ENCODE measurements at places on chromosomes 12 and 14. TPM values are rescaled to one million over a fixed set of nuclear protein-coding genes. Genes with fewer than 3 reads are reported as not detected.
A peak's percentile ranks its signal among the peaks of the same experiment; 100 is the strongest.

DNA sequence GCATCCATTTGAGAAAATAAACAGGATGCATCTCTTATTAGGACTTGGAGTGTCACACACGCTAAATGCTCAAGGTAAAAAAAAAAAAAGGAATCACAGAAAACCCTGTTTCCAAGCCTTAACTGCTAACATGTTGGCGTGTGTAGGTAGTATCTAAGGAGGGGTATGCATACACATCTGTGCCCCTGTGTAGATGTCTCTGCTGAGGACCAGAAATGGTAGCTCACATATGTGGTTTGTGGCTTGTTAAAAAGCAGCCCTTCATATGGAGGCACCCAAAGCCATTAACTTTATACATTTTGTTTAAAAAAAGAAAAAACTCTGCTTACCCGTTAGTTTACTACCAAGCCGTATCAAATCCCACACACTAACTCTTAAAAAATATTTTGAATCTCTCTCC lies 314.1 kb downstream of the SNAPC1 start:
- no peak for DNase-seq

- no peak for DNase-seq
These were observed 269.9 kb downstream of the RPL10L start for GRCh38 chr14:46381674-46382073.

GRCh38 chr12:44286336-44286735 lies 450.5 kb downstream of the TMEM117 start:
- no peak for DNase-seq

DNA sequence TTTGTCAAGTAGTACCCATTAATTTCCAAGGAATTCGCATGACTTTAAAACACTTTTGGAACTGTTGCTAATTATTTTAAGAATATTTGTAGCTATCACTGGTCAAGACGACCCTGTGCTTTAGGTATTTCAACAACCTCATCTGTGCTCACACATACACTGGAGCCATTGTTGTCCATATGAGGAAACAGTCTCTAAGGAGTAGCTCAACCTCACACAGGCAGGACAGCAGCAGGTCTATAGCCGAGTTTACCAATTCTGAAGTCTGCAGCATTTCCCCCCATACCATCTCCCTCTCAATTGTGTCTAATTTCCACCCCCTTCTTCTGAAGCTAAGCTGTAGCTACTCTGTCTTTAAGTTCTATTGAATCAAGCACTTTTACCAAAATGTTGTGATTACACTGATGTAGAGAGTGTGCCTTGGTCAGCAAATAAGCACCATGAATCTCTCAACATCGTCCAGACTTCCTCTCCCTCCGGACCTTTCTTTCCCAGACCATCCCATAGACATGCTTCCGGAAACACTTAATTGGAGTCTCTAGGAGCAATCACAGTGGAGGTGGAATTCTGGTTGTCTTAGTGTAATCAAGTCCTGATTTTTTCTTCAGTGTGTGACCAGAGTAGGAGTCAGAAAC lies 48.5 kb upstream of the NUAK1 start:
- DNase-seq, result no peak

DNA sequence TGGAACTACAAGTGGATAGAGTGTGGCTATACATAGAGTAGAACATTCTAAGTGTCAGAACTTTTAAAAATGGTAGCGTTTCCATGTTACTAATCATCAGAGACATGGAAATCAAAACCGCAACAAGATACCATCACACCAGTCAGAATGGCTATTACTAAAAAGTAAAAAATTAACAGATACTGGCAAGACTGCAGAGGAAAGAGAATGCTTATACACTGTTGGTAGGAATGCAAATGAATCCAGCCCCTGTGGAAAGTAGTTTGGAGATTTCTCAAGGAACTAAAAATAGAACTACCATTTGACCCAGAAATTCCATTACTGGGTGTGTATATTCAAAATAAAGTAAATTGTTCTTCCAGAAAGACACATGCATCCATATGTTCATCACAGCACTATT lies 518.6 kb downstream of the NELL2 start:
- DNase-seq, result no peak

DNA sequence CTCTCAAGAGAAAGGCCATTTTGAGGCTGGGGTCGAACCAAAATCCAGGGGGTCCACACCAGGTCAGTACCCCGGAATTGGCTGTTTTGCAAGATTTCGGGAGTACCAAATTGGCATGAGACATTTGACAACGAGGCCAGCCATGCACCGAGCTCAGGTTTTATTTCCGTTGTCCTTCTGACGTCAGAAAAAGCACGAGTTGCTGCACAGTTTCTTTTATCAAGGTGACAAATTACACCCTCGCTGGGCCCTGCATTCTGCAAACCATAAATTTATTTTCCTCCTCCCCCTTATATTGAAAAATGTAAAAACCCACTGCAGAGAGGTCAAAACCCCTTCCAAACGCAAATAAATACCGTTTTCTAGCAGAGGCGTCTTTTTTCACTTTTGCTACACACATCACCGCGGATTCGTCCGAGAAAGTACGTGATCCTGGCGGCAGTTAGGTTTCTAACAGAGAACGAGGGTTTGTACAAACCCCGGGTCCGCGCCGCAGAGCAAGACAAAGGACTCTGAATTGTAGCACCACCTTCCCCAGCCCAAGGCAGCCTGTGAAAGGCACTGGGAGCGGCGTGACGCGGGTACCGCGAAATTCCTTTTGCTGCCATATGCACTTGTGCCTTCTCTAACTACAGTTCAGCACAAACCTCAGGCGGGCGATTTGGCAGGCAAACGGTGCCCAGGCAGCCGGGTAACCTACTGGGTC lies 1.8 kb downstream of the SLC38A1 start:
- peak; percentile 59 for DNase-seq

GRCh38 chr14:83071888-83072501 lies 1538.3 kb upstream of the SEL1L start:
- DNase-seq, result peak; percentile 3

- no peak for DNase-seq
These were observed 5.5 kb upstream of the HVCN1 start for GRCh38 chr12:110694330-110694901.

GRCh38 chr12:1491983-1492697 lies 102.2 kb downstream of the FBXL14 start:
- no peak for DNase-seq

DNA sequence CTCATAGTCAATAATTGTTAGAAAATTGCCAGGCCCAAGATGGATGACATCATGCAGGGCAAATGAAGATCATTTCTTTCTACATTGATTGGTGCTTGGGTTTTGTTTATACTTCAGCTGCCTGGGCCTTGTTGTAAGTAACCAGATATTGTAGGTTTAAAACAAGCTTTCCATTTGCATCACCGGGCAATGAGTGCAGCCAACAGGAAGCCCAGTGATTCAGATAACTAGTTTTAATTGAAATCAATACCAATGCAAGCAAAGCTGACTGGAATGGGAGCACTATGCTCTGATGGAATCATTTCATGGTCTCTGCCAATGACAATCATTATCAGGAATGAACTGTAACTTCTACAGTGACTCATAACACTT lies 279.3 kb downstream of the DUSP6 start:
- DNase-seq, result peak; percentile 21

DNA sequence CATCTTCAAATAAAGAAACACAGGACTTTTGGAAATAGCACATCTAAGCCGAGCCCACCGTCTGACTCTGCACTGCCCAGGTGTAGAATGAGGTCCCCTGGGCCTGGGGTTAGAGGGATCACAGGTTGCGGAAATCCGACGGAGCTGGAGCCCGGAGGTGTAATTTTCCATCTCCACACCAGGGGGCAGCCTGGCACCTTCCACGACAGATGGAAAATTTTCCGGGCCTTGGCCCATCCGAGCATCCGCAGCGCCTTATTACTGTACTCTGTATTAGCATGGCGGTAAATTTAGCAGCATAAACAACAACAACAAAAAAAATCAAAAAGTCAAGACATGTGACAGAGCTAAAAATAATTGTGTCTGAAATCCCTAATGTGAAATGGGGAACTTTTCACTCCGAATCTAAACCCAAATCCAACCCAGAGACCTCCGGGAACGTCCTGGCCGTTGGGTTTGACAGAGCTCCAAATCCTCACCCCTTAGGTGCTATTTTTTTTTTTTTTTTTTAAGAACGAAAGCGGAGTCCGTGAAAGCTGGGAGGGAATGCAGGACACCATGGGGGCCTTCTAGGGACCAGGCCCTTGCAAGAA lies 93.9 kb downstream of the KSR2 start:
- peak; percentile 54 for DNase-seq

DNA sequence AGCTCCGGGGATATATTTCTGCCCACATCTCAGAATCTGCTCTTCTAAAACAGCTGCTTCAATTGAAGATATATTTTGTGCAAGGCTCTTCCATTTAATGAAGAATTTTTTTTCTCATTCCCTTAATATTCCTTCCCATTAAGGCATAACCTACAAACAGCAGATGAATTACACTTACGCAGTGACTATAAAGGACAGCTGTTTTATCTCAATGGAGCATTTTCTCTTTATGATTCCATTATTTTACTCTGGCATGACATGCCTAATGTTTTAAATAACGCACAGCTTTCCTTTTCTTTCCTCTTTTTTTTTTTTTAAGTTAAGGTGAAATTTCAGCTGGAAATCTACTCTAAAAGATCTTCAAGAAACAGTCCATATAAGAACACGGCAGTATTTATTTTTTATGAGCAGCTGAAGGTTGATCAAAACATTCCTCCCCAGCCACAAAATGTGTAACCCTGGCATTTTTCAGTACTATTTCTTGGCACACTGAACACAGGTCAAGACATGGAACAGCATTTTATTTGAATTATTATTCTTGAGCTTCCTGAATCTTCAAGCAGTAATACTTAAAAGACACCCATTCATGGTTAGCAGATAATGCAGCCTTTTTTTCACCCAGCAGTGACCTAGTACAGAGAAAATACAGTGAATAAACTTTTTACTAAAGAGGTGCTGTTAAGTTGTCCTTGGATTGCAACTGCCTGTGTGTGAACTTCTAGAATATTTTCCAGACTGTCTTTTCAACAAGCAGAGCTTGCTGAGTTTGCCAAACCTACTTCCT lies 118.1 kb upstream of the FOXN3 start:
- DNase-seq, result peak; percentile 66

- no peak for DNase-seq
These were observed 45.1 kb upstream of the PRPF39 start for GRCh38 chr14:45038865-45039264.

GRCh38 chr12:85644508-85644907 lies 191.7 kb downstream of the RASSF9 start:
- no peak for DNase-seq

DNA sequence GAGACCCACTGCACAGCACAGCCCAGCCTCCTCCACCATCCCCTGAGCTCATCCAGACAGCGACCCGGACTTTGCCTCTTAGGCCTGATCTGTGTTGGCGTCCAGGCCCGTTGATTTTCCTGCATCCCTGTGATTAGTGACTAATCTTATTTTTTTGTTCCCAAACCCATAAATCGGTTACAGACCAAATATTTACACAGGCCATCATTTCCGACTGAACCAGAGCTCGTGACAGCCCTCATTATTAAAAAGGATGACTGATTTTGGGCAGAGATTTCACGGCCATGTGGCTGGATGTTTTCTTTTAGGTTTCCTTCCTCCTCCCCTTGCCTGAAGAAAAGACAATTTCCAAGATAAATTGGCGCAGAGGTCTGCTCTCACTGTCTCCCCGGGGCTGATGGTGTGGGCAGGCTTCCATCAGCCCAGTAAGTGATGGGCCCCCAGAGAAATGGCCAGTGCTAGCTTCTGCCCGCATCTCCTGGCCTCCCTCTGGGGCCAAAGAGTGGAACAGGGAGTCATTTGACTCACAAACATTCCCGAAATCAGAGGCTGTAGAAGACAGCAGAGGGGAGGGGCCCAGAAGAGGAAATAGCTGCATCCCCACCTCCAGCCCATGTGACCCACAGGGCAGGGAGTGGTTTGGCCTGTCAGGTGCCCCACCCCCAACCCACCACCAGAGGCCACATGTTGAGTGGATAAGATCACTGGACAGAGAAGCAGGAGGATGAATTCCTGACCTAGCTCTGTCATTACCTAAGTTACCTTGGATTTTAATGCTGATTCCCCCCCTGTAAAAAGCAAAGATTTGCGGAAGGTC lies 283.5 kb downstream of the KSR2 start:
- peak; percentile 63 for DNase-seq

- DNase-seq, result no peak
These were observed 900 bp downstream of the NOP2 start for GRCh38 chr12:6567112-6567670.

DNA sequence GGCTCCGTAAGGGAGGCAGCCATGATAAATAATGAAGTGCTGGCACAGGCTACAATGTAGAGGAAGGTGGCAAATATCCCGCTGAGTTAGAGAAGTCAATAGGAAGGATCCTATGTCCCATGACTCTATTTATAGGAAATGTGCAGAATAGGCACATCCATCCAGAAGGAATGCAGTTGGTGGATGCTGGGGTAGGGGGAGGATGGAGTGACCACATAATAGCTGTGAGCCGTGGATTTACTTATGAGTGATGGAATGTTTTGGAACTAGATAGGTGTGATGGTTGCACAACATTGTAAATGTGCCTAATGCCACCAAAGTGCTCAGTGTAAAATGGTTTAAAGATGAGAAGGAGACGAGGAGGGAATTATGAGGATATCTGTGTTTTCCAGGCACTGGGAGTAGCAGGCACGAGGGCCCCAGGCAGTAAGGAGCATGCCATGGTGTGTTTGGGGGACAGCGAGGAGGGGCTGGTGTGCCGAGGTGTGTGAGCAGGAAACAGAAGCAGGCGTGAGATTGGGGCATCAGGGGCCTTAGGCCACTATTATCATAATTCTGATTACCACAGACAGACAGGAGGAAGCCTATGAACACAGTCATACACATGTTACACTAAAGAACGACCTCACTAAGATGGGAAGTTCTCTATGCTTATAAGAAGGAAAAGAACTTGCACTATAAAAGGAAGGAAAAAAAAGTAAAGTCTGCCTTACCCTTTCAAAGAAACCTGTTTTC lies 837.3 kb upstream of the TMEM132C start:
- DNase-seq, result no peak

DNA sequence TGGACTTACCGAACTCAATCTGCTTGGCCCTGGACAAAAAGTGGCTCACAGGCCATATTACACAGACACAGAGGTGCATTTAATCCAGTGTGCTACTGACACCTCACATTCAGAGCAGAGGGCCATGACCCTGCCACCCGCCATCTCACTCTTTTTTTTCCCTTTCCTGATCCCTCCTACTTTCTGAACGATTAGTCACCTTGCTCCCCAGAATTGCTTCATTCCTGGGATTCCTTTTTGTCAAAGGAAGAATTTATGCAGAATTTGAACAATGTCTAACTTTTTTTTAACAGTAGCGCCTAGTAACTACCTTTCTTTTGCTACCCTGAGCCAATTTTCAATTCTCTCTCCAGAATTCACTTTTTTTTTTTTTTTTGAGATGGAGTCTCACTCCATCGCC lies 4.6 kb downstream of the PKP2 start:
- DNase-seq, result no peak

The B4GALNT3 gene
- under 0.01 TPM for total RNA-seq

The CLEC12A gene
- not detected for total RNA-seq

The NEDD8 gene
- 114 TPM for total RNA-seq

The FAM181A gene
- total RNA-seq, result not detected

The ARHGEF25 gene
- 28.0 TPM for total RNA-seq

The TMPRSS12 gene
- not detected for total RNA-seq

The TC2N gene
- 1.3 TPM for total RNA-seq

The GPR132 gene
- total RNA-seq, result under 0.01 TPM

The NEUROD4 gene
- not detected for total RNA-seq

The TMEM132C gene
- total RNA-seq, result not detected

Data from fibroblast of villous mesenchyme (primary cell).